ENCODE measurements at places on chromosomes 5 and 9.
A peak's percentile ranks its signal among the peaks of the same experiment; 100 is the strongest.

DNA sequence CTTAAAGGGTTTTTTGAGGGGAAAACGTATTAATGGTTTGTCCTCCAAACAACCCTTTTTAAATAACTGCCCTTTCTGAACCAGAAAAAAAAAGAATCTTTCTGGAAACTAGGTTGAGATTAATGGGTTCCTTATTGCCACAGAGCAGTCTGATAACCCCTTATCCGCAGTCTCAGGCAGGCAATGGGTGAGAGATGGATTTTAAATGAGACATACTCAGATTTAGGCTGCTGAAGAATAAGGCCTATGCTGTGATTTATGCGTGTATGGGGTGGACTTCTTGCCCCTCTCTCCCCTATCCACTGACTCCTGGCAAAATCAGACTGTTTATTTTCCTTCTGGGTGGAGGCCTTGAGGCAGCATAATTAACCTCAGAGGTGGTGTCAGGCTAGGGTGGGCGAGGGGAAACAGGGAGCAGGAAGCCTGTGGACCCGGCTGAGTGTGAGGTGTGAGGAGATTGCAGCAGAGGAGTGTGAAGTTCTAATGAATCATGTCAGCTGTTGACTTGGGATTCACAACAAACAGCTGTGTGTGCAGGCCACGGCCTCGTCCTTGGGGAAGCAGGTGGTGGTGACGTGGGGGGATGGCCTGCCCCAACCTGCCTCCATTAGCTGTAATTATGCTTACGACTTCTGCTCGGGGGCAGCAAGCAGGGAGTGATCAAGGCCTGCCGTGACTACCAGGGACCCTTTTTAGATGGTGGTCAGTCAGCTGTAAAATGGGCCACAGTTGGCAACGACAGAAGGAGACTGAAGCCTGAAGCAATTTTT lies 196.4 kb downstream of the SEMA6A start:
- no peak for DNase-seq

GRCh38 chr9:132474253-132474652 lies 64.2 kb downstream of the CFAP77 start:
- DNase-seq, result no peak

- no peak for DNase-seq
Measured at GRCh38 chr5:126562823-126563222, 32.2 kb downstream of the ALDH7A1 start.

DNA sequence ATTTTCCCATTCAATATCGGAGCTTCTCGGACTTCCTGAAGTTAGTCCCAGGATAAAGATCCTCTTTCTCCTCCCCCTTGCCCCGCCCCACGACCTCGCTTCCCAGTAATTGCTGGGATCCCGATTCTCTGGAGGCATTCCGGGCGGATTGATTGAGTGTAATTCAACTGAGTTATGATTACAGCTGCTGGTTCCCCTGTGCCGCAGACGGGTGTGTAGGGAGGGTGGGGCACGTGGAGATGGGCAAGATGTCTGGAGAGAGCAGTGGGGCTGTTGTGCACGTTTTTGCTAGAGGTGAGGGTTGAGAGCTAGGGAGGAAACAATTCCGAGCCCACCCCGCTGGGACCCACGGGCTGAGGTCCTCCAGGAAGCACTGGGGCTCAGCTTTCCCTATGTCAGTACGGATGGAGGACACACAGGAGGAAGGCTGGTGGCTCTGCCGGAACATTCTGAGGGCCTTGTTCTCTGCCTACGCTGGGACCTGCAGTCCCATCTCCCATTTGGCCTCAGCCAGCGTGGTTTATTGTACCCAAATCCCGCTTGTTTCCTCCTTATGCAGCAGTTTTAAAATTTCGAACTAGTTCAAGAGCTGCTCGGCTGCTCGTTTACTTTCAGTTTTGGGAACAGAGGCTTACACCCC lies 2.4 kb upstream of the DMRT2 start:
- peak; percentile 25 for DNase-seq

DNA sequence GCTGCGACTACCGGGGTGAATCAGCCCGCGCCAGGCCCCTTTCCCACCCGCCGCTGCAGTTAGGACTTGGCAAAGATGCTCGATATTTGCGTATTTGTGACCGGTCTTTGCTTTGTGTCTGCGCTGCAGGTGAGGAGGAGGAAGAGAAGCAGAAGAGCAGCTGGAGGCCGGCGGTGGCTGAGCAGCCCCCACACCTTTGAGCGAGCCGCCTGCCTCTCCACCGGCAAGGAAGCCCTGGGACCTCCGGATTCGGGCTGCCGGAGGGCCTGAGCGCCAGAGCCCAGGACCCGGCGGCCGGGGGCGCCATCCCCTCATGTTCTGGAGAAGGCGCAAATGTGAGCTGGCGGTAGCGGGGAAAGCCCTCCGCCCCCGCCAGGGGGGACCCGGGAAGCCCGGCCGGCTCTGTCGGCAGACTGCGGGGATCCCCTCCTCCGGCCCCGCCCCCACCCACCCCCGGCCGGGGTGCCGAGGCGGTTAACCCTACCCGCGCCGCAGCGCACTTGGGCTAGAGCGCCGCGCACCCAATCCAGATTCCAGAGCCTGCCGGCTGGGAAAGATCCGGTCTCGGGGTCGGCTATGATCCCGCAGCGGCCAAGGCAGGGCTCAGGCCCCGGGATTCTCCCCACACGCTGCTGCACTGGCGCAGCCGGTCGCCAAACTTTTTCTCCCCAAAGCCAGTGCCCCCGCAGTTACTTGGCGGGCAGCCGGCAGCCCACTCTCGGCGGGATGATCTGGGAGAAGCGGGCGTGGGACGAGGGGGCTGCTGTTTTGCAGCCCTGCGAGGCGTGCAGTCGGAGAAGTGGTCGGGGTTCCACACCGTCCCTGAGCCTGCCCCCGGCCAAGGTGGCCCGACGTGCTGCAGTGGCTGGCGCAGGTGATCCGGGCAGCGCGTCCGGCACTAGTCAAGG lies 800 bp upstream of the KCNN2 start:
- DNase-seq, result peak; percentile 27

GRCh38 chr5:158970569-158971014 lies 129.1 kb downstream of the EBF1 start:
- no peak for DNase-seq

GRCh38 chr9:128424268-128424780 lies 3.7 kb downstream of the CERCAM start:
- no peak for DNase-seq

GRCh38 chr5:131254741-131255140 lies 9.1 kb upstream of the CDC42SE2 start:
- DNase-seq, result no peak
